Muscle of leg (tissue), 16 donors: ENCODE measurements at places on chromosomes 7 and 10. TPM values are rescaled to one million over a fixed set of nuclear protein-coding genes. Genes with fewer than 3 reads are reported as not detected.
A peak's percentile ranks its signal among the peaks of the same experiment; 100 is the strongest.

GRCh38 chr10:101295261-101295660, 58.7 kb upstream of the BTRC start:
- H3K36me3 ChIP-seq: no peaks in the 10 kb centered on the region
- H3K4me3 ChIP-seq: no peak overlapping the region
- H3K27me3 ChIP-seq: peaks cover 58% of the 10 kb centered on the region
- DNase-seq: peak; percentile 81

SLC26A3 gene
- 1.4 TPM for polyA plus RNA-seq

DNA sequence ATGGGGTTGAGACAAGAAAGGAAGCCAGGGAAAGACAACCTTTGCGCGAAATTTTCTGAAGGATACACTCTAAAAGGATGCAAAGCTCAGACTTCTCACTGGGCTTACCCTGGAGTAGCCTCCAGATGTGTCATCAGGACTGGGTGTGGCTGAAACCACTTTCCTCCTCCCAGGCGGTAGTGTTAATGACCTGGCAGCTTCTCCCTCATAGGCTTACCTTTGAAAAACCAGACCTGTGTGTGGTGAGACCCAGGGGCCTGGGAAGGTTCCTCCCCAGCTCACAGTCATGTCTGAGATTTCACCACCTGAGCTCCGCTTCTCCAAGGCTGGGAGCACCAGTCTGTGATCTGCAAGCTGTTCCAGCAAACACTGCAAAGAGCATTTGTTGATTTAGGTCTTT, 93.7 kb downstream of the EPC1 start:
- no peaks in the 10 kb centered on the region for H3K4me1 ChIP-seq
- no peaks in the 10 kb centered on the region for H3K36me3 ChIP-seq
- H3K27ac ChIP-seq: no peak overlapping the region
- H3K27me3 ChIP-seq: no peaks in the 10 kb centered on the region

NME8 gene
- polyA plus RNA-seq: not detected

DNA sequence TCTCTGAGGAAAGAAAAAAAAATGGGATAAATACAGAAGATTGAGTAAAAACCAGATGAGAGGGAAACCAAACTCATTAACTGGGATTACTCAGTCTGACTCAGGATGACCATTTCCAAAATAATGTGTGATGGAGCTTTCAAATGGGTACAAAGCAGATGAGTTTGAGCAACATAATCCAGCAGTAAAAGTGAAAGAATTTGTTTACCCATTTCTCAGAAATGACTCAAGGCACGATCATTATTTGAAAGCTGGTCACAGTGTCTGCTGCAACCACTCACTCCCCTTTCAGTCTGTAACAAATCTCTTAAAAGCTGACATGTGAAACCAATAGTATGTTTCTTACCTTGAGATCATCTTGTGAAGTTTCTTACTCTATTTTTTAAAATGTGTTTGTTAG, 104.7 kb upstream of the KLF14 start:
- H3K27me3 ChIP-seq: no peaks in the 10 kb centered on the region
- H3K36me3 ChIP-seq: no peaks in the 10 kb centered on the region
- peaks cover 4% of the 10 kb centered on the region for H3K4me1 ChIP-seq
- DNase-seq: no peak
- no peak overlapping the region for H3K27ac ChIP-seq

GRCh38 chr7:1283337-1283736, 50.7 kb downstream of the UNCX start:
- H3K4me3 ChIP-seq: no peak overlapping the region
- H3K36me3 ChIP-seq: no peaks in the 10 kb centered on the region
- H3K27ac ChIP-seq: no peak overlapping the region
- peaks cover 25% of the 10 kb centered on the region for H3K27me3 ChIP-seq
- no peak for DNase-seq

GRCh38 chr10:22335173-22335933, 9.9 kb upstream of the SPAG6 start:
- DNase-seq: peak; percentile 82
- peaks cover 47% of the 10 kb centered on the region for H3K27me3 ChIP-seq
- no peaks in the 10 kb centered on the region for H3K36me3 ChIP-seq
- peak overlapping the region; percentile 56 for H3K4me3 ChIP-seq
- peaks cover 27% of the 10 kb centered on the region for H3K4me1 ChIP-seq

- H3K36me3 ChIP-seq: no peaks in the 10 kb centered on the region
- no peak overlapping the region for H3K27ac ChIP-seq
- no peak for DNase-seq
- no peaks in the 10 kb centered on the region for H3K4me1 ChIP-seq
Observed at GRCh38 chr7:134480202-134480601, 21.3 kb upstream of the AKR1B1 start.

GRCh38 chr10:73076360-73077183, 20.1 kb downstream of the P4HA1 start:
- H3K27me3 ChIP-seq: no peaks in the 10 kb centered on the region
- peak; percentile 99 for DNase-seq
- no peak overlapping the region for H3K4me3 ChIP-seq
- peaks cover 2% of the 10 kb centered on the region for H3K4me1 ChIP-seq
- H3K27ac ChIP-seq: peak overlapping the region; percentile 91

DNA sequence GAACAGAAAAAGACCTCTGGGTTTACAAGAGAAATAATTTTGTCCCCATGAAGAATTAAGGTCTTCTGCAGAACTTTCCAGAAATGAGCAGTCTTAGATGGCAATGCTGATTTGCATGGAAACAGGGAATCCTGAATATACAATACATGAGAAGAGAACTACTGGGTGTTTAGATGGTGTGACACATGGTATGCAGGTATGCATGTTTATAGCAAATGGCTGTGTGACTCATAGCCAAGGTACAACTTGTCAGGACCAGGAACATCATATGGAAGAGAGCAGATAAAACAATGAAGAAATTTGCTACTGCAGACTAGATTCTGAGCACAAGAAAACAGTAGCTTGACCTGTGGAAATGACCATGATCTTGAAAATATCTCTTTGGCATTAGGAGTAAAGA, 907.8 kb downstream of the GATA3 start:
- no peaks in the 10 kb centered on the region for H3K27me3 ChIP-seq
- H3K27ac ChIP-seq: no peak overlapping the region
- H3K4me3 ChIP-seq: no peak overlapping the region
- no peak for DNase-seq
- H3K4me1 ChIP-seq: no peaks in the 10 kb centered on the region

GRCh38 chr10:113627836-113628235, 36.0 kb downstream of the NRAP start:
- peaks cover 8% of the 10 kb centered on the region for H3K4me1 ChIP-seq
- peaks cover 21% of the 10 kb centered on the region for H3K27me3 ChIP-seq
- peak; percentile 20 for DNase-seq
- H3K4me3 ChIP-seq: no peak overlapping the region
- no peaks in the 10 kb centered on the region for H3K36me3 ChIP-seq

DNA sequence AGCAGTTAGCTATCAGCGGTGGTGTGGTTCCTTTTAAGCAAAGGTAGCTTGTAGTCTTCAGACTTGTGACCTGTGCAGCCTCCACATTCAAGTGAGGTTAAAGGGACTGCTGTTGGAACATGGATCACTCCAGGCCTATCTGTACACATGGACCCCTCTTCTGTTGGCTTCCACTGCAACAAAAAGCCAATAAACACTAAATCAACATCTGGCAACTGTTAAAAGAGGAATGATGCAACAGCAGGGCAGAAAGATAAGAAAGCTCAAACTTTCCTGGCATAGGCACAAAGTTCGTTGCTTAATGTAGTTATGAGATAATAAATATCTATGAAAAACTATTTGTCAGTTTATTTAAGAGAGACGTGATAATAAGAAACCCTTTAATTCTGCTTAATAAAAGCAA, 4.0 kb upstream of the MINPP1 start:
- H3K27ac ChIP-seq: no peak overlapping the region
- H3K27me3 ChIP-seq: no peaks in the 10 kb centered on the region
- H3K36me3 ChIP-seq: no peaks in the 10 kb centered on the region
- no peak overlapping the region for H3K4me3 ChIP-seq
- peaks cover 6% of the 10 kb centered on the region for H3K4me1 ChIP-seq
- no peak for DNase-seq

GAD2 gene
- polyA plus RNA-seq: 0.07 TPM

GRCh38 chr10:124704428-124705380, 39.5 kb downstream of the FAM53B start:
- H3K4me1 ChIP-seq: peaks cover 97% of the 10 kb centered on the region
- H3K4me3 ChIP-seq: no peak overlapping the region
- H3K27ac ChIP-seq: peak overlapping the region; percentile 92
- DNase-seq: no peak
- H3K27me3 ChIP-seq: no peaks in the 10 kb centered on the region
- H3K36me3 ChIP-seq: peaks cover 25% of the 10 kb centered on the region

GRCh38 chr7:45872116-45873034, 507 bp downstream of the CCDC201 start:
- no peaks in the 10 kb centered on the region for H3K36me3 ChIP-seq
- H3K4me1 ChIP-seq: no peaks in the 10 kb centered on the region
- H3K4me3 ChIP-seq: no peak overlapping the region
- no peak for DNase-seq
- H3K27me3 ChIP-seq: peaks cover 3% of the 10 kb centered on the region

DNA sequence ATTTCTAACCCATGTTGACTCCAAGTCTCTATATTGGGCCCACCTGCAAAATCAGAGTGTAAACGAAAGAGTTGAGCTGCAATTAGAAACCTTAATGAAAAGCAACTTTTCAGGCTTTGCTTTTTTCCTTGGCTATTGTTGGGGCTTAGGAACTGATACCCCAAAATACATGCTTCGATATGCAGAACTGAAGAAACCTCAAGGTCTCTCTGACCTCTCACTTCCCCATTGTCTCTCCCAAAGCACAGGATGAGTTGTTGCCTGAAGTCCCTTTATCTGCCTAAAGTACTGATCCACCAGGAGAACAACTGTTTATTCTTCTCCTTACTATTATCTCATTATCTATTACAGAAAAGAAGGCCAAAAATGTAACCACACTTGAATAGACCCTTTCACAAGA, 666.0 kb upstream of the LRRTM3 start:
- no peaks in the 10 kb centered on the region for H3K36me3 ChIP-seq
- DNase-seq: no peak
- H3K4me3 ChIP-seq: no peak overlapping the region
- H3K4me1 ChIP-seq: no peaks in the 10 kb centered on the region
- no peaks in the 10 kb centered on the region for H3K27me3 ChIP-seq
- H3K27ac ChIP-seq: no peak overlapping the region

SLC16A9 gene
- 3.6 TPM for polyA plus RNA-seq

DNA sequence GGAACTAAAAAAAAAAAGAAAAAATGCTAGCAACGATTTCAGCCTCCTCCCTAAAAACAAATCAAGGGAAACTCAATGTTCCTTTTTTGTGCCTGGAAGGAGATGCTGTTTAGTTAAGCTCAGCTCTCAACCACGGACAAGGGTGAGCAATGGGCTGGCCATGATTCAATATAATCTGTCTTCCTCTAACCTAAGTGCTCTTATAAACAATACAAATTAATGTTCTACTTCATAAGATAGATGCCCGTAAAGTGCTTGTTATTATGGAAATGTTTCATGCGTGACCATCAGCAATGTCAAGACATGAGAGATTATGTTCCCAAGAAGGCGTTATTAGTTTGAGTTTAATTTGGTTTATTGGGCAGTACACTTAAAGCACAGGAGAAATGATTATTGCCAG, 320.3 kb downstream of the SFMBT2 start:
- H3K4me3 ChIP-seq: no peak overlapping the region
- H3K27me3 ChIP-seq: no peaks in the 10 kb centered on the region
- no peak overlapping the region for H3K27ac ChIP-seq

GRCh38 chr10:98062424-98062823, 32.0 kb upstream of the CRTAC1 start:
- no peak overlapping the region for H3K27ac ChIP-seq
- H3K4me3 ChIP-seq: no peak overlapping the region
- no peaks in the 10 kb centered on the region for H3K36me3 ChIP-seq
- peaks cover 2% of the 10 kb centered on the region for H3K27me3 ChIP-seq

GRCh38 chr10:88835910-88836221, 15.8 kb downstream of the ANKRD22 start:
- H3K27me3 ChIP-seq: no peaks in the 10 kb centered on the region
- H3K27ac ChIP-seq: no peak overlapping the region
- H3K36me3 ChIP-seq: no peaks in the 10 kb centered on the region
- H3K4me3 ChIP-seq: no peak overlapping the region
- H3K4me1 ChIP-seq: no peaks in the 10 kb centered on the region
- DNase-seq: no peak

DNA sequence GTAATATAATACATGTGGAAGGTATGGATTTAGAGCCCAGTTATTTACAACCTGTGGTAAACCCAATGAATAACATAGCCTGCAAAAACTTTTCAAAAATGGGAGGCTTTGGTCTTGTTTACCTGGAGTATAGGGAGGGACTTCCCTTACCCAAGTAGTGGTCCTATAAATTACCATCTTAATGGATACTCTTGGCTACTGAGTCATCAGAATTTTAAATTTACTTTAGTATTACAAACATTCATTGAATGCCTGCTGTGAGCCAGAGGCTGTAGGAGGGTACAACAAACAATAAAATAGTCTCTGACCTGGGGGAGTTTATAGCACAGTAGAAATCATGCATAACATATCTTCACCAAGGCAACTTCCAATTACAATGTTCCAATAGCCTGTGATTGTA, 365.1 kb downstream of the BBS9 start:
- DNase-seq: no peak
- H3K27ac ChIP-seq: no peak overlapping the region
- H3K4me1 ChIP-seq: peaks cover 4% of the 10 kb centered on the region
- no peaks in the 10 kb centered on the region for H3K36me3 ChIP-seq

- H3K27me3 ChIP-seq: peaks cover 2% of the 10 kb centered on the region
- DNase-seq: peak; percentile 68
- peaks cover 72% of the 10 kb centered on the region for H3K4me1 ChIP-seq
- no peak overlapping the region for H3K27ac ChIP-seq
- H3K4me3 ChIP-seq: no peak overlapping the region
- H3K36me3 ChIP-seq: no peaks in the 10 kb centered on the region
Observed at GRCh38 chr7:85074-85882, 107.1 kb upstream of the FAM20C start.

- no peak for DNase-seq
- H3K27ac ChIP-seq: no peak overlapping the region
- no peaks in the 10 kb centered on the region for H3K36me3 ChIP-seq
- no peak overlapping the region for H3K4me3 ChIP-seq
- no peaks in the 10 kb centered on the region for H3K27me3 ChIP-seq
Observed at GRCh38 chr10:3931224-3931623, 146.2 kb upstream of the KLF6 start.

SCART1 gene
- 1.4 TPM for polyA plus RNA-seq

PIP gene
- not detected for polyA plus RNA-seq

NPS gene
- not detected for polyA plus RNA-seq

- no peaks in the 10 kb centered on the region for H3K36me3 ChIP-seq
- H3K4me1 ChIP-seq: peaks cover 4% of the 10 kb centered on the region
- no peaks in the 10 kb centered on the region for H3K27me3 ChIP-seq
- DNase-seq: no peak
Observed at GRCh38 chr7:131325179-131325840, 2.4 kb upstream of the MKLN1 start.

KCNH2 gene
- polyA plus RNA-seq: 23.7 TPM
